ENCODE measurements at places on chromosomes 12 and 14.

- no peak for DNase-seq
Measured at GRCh38 chr12:120100630-120101029, 15.9 kb downstream of the RAB35 start.

DNA sequence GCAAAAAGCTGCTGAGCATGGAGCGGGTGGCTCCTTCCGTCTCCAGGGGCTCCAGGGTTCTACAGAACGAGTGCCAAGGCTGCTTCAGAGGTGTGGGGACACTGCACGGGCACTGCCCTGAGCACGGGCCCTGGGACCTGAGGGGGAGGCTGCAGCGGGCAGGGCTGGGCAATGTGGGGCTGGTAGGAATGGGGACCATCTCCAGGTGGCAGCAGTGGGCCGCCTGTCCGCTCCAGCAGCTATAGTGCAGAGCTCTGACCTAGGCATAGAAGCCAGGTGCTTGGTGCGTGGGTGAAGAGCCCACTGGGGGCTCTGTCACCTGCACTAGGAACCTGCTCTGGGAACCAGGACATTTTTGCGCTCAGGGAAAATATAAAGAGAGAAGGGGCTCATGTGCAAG is 22.3 kb downstream of the HDAC7 start:
- DNase-seq = peak; percentile 28

GRCh38 chr12:15649347-15649746 is 139.8 kb downstream of the EPS8 start:
- DNase-seq = no peak

GRCh38 chr12:62841846-62842245 is 93.1 kb downstream of the PPM1H start:
- no peak for DNase-seq

- DNase-seq = peak; percentile 66
Measured at GRCh38 chr12:57087691-57088353, 1.1 kb upstream of the NAB2 start.

GRCh38 chr12:88241862-88242570 is 99.9 kb downstream of the TMTC3 start:
- no peak for DNase-seq

DNA sequence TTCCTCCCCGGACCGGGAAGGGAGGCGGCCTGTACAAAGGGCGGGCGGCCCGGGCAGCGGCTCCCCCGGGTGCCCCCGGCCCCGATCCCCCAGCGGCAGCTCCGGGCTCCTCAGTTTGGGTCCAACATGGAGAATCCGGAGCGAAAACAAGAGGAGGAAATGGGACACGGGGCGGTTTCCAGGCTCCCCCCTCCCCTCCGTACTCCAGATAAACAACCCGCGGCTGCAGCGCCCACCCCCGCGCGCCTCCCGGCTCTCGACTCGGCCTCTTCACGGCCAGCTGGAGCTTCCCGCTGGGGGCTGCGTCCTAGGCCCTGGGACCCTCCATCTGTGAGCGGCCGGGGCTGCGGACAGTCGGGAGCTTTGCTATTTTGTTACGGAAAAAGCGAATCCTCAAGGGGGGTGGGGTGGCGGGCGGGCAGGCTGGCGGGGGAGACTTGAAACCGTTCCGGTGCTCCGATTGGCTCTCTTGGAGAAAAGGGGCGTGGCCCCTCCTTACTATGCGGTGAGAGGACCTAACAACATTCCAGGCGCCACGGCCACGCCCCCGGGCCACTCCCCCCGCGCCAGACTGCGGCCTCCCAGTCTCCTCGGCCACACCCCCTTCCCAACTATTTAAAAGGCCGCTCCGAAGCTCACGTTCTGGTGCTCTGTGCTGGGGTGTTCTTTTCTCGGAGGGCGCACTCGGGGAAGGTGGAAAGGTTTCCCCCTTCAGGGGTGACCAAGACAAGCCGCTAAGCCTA is at the start of gene CTDSP2:
Gene CTDSP2 (minus strand): TSS at position 153 of the 743 bp plus-strand sequence. CDS start 294 bp downstream, outside the sequence.
- peak; percentile 82 for DNase-seq

- no peak for DNase-seq
Measured at GRCh38 chr14:57364659-57365450, 25.5 kb upstream of the NAA30 start.

GRCh38 chr12:92502417-92503028 is 200.3 kb upstream of the PLEKHG7 start:
- no peak for DNase-seq

DNA sequence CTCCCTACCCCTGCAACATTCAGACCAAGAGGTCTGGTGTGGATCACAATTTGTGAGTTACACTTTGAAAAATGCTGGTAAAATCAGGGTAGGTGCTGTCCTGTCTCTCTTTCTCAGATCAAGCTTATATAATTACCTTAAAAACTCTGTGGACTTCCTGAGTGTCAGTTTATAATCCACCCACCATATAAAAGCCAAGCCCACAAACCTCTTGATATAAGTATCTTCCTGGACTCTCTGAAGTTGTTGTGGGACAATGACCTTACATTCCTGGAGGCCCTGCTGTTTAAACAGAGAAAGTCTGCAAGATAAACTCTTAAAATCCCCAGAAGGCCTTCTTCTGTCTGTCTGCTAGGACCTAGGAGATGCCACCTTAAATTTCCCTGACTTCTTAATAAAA is 11.4 kb upstream of the KTN1 start:
- DNase-seq = no peak

- no peak for DNase-seq
Measured at GRCh38 chr12:26056335-26056734, 68.5 kb downstream of the BHLHE41 start.

DNA sequence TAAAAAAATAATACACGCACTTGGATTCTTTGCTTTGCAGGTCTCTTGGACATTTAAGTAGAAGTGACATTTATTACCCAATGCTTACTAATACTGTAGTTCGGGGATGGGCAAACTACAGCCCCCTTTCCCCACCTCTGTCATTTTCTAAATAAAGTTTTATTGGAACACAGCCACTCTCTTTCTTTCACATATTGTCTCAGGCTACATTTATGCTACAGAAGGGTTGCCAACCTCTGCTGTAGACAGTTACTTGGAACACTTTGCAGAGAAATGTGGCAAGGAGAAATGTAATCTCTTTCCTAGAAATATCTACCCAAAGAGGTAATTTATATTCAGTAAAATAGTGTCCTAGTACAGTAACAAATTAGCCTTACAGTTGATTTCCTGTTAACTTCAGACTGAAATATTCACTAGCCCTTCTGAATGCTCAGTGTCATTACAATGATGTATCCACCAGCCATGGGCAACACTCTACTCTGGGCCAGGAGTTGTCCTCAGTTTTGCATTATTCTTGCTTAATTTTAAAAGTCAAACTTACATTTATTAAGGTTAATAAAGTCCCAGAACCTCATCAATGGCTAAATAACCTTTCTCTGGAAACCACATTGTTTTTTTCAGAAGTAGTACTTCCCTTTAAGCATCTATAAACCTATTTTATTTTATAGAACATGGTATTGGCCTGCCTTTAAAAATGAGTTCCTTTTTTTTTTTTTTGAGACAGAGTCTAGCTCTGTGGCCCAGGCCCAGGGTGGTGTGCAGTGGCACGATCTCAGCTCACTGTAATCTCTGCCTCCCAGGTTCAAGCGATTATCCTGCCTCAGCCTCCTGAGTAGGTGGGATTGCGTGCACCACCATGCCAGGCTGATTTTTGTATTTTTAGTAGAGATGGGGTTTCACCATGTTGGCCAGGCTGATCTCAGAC is 269.6 kb upstream of the AMIGO2 start:
- DNase-seq = no peak

Measured in activated CD4-positive, alpha-beta T cell treated with anti-CD3 and anti-CD28 coated beads, Interleukin-2, amount 50 U/mL, for 1 hour (primary cell).